ENCODE measurements at places on chromosomes 16 and 17. TPM values are rescaled to one million over a fixed set of nuclear protein-coding genes. Genes with fewer than 3 reads are reported as not detected.

HAP1 gene
- 3.5 TPM for total RNA-seq

ANKRD40 gene
- 35.5 TPM for total RNA-seq

PRRT2 gene
- total RNA-seq: 13.3 TPM

PRAC2 gene
- total RNA-seq: not detected

RSL1D1 gene
- total RNA-seq: 298 TPM

HCRT gene
- total RNA-seq: not detected

TNFSF13 gene
- 1.5 TPM for total RNA-seq

MT1H gene
- 54.5 TPM for total RNA-seq

CLEC19A gene
- total RNA-seq: not detected

GPR139 gene
- total RNA-seq: 1.8 TPM

HOXB2 gene
- not detected for total RNA-seq

C16orf54 gene
- total RNA-seq: not detected

SBK1 gene
- total RNA-seq: 68.1 TPM

GSDMA gene
- total RNA-seq: 1.0 TPM

GPR142 gene
- total RNA-seq: not detected

TNFAIP1 gene
- 13.1 TPM for total RNA-seq

ACSM3 gene
- 13.4 TPM for total RNA-seq

KRTAP4-9 gene
- total RNA-seq: not detected

CENPX gene
- 114 TPM for total RNA-seq

BCKDK gene
- 58.9 TPM for total RNA-seq

SPATA22 gene
- not detected for total RNA-seq

KRTAP4-6 gene
- total RNA-seq: not detected

SYCE1L gene
- total RNA-seq: 3.9 TPM

CDH1 gene
- total RNA-seq: 142 TPM

TBC1D3E gene
- not detected for total RNA-seq

SOCS3 gene
- total RNA-seq: 32.9 TPM

CRYBA1 gene
- not detected for total RNA-seq

CENPN gene
- total RNA-seq: 43.6 TPM

KLHDC4 gene
- 36.5 TPM for total RNA-seq

NECAB2 gene
- total RNA-seq: 1.4 TPM

DNAH3 gene
- total RNA-seq: 1.2 TPM

PIK3R6 gene
- total RNA-seq: 0.24 TPM

ABR gene
- total RNA-seq: 24.3 TPM

RNF112 gene
- 1.5 TPM for total RNA-seq

KRTAP1-4 gene
- not detected for total RNA-seq

All from GM23338 (cell line).